ENCODE measurements at places on chromosomes 1 and 21.
A peak's percentile ranks its signal among the peaks of the same experiment; 100 is the strongest.

- no peak for DNase-seq
Measured at GRCh38 chr1:177023726-177024125, 140.8 kb downstream of the ASTN1 start.

DNA sequence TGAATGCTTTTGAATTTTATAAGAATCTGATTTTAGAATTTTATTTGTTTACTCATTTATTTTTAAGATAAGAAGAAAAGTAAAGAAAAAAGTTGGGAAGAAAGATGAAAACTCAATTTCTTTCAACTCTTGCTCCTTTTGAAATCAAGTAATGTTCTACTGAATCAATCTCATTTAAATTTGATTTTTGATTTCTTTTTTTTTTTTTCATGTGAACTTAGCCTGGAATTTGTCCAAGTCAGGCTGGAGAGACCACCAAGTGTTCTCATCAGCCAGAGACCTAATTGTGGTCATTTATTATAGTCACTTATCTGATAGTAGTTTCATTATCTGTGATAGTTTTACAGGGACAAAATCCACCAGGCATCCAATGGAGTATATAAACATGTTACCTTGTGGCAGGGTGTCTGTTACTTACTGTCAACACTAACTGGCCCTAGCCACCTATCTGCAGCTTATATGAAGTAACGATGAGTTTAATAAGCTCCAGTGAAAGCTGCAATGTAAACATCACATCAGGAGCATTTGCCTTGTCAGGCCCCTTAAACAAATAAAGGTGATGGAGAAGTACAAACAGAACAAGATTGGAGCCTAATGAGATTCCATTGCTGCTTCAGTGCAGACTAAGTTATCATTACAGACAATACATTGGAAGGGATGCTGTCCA lies 39.2 kb downstream of the HLX start:
- no peak for DNase-seq

DNA sequence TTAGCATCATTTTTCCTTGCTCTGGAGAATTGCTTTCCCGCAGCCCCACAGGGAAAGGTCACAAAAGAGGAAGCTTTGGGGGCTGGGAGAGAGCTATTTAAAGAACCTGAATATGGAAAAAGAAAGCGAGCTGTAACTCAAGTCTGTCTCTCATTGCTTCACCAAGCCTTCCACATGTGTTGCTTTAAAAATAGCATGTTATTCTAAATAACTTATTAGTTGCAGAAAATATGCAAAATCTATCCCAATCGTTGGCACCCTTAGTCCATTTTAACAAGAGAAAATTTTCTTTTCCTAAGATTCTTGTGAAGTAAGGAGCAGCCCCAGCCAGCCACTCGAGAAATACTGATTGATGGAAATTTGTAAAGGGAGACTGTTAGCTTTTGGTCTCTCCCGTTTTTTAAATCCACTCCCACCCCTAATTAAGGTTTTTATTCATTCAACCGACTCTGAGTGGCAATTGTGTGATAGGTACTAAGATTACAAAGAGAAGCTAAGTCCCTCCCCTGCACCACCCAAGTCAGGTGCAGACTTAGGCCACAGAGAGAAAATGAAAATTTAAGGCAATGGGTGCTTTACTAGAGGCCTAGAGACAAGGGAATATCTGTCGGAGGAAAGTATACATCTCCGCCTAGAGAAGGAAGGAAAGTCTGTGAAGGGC lies 802 bp downstream of the CYP4X1 start:
- no peak for DNase-seq

DNA sequence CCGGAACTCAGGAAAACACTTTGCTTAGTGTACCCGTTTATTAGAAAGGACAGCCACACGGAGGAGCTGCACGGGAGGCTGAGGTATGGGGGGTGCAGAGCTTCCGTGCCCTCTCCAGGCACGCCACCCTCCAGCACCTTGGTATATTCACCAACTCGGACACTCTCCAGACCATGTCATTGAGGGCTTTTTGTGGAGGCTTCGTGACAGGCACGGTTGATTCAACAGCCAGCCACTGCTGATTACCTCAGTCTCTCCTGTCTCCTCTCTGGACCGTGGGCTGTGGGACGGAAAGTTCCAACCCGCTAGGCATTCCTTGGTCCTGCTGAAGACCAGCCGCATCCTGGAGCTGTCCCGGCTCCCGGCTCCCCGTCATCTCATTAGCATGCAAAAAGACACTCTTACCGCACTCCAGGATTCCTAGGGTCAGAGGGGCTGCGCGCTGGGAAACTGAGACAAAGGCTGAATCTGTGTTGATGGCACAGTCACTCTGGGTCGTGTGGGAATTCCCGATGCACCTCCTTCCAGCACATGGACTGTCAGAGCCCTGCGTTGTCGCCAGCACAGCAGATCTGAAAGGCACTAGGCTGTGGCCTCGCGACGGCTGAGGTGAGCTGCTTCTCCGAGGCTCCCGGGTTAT lies 65.6 kb downstream of the PRKCZ start:
- no peak for DNase-seq

- DNase-seq = peak; percentile 13
Measured at GRCh38 chr1:182348961-182349747, 42.4 kb downstream of the GLUL start.

DNA sequence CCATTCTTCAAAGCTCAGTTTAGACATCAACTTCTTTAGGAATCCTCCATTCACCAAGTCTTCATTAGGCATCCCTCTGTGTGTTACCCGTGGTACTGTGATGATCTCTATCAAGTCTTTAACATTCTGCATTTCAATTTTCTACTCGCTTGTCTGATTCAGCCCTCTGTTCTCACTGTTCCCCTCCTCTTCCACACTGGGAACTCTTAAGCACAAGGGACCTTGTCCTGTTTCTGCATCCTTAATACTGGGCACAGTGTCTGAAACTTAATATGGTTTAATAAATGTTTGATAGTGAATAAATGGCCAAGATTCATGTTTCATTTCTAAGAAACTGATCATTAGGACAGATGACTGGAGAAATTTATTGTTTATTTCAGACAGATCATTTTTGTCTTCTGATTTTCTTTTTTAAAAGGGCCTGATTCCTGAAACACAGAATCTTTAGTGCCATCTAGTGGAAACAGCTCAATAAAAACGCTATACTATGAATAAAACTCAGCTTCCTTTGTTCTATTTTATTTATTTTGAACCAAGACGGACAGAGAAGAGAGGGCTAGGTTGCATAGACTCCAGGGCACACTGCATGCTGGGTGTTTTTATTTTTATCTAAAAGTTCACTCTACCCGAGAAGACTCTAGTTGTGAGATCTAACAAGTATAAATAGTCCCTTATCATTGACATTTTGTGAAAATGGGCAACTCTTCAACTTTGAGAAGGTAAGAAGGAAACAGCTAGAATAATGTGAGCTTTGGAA lies 7.0 kb upstream of the TRIM45 start:
- no peak for DNase-seq

GRCh38 chr1:119603695-119604094 lies 44.4 kb downstream of the ZNF697 start:
- no peak for DNase-seq

- DNase-seq = peak; percentile 55
Measured at GRCh38 chr1:45246760-45247159, 40.4 kb upstream of the ZSWIM5 start.

GRCh38 chr1:107949467-107950253 lies 15.3 kb downstream of the VAV3 start:
- no peak for DNase-seq

DNA sequence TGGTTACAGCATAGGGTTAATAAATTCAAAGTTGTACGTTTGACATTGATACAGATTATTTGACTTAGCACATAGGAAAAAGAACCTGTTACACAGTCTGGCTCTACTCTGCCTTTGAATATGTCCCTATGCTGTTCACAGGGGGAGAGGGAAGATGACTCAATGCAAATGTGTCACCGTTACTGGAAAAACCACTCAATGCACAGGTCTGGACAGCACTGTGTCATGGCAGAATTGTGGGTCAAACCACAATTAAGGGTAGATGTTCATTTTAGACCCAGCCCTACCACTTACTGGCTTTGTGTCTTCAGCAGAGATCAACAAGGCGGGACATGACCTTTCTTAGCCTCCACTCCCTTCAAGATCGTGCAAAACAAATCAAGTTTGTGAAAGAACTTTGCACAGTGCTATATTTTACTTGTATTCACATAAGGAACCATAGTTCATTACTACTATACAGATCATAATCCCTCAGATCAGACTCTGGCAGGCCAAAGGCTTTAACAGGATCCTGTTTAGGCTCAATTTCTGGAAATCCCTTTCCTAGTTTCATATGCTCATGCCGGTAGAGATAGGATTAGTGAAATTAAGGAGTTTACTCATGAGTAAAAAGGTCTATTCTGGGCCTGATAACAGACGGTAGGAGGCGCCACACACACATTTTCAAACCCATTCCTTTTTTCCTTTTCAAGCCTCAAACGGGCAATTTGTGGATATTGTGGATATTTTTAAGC lies 22.1 kb downstream of the EIF2D start:
- no peak for DNase-seq

DNA sequence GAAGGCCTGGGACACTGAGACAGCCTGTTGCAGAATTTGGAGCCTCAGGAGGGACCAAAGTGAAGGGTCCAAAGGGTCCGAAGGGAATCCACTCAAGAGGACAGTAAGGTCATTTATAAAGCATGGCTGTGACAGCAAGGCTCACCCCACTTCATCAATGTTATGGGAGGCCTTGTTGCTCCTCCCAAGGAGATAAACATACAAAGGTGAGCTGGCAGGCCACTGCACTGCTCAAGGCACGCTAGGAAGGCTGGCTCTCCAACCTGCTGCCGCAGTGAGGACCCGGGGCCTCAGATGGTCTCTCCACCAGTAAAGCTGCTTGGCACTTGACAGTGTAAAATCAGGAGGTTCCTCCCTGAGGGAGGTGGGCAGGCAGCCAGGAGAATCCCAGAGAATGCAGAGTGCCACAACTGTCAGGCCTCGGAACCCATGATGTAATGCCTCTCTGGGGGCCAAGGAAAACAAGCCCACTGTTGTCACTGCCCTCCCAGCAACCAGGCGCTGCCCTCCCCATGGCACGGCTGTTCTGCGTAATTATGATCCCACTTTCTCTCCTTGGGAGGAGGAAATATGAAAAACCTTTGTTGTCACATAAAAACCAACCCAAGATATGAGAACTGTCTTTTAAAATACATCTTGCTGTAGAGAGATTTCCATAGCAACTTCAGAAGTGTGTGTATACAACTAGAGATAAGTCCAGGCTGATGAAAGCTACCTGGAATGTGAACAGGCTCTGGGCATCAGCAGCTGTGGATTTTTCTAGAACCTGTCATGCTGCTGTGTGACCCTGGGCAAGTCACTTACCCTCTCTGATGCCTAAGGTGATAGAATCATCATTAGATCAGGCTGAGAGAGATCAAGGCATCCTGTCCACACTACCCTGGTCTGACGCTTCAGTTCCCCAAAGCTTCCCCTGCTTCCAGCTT lies 102.5 kb downstream of the KCNN3 start:
- no peak for DNase-seq

DNA sequence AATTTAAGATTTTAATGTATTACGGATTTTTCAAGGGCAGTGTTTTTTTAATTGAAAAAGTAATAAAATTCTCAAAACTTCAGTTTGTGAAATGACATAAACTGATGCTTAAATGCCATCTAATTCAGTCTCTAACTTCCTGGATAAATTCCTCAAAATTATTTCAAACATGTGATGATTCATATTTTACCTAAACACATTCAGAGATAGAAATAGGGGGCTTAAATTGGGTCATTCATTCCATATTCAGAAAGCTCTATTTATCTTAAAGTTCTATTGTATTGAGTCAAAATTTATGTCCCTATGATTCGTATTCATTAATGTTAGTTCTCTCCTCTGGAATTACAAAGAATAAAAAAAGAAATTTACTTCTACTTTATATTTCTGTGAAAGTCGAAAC lies 713.6 kb upstream of the CHRM3 start:
- no peak for DNase-seq

GRCh38 chr1:116940814-116941599 lies 31.3 kb downstream of the PTGFRN start:
- no peak for DNase-seq

GRCh38 chr1:244865028-244865371 lies 657 bp upstream of the HNRNPU start:
- DNase-seq = no peak

DNA sequence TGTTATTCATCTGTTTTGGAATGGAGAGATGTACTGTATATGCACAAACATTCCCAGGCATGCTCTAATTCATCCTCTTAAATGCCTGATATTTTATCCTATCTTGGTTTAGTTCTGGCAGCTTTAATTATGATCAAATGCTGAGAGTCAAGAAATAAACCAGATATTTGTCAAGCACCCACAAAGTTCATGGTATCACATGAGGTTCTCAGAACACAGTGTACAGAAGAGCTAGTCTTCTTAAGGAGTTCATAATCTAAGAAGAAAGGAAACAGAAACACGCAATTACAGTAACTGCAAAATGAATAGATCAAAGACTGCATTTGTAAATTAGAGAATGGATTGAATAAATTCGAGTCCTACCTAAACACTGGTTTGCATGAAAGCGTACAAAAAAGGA lies 58.3 kb upstream of the KCNH1 start:
- DNase-seq = no peak

DNA sequence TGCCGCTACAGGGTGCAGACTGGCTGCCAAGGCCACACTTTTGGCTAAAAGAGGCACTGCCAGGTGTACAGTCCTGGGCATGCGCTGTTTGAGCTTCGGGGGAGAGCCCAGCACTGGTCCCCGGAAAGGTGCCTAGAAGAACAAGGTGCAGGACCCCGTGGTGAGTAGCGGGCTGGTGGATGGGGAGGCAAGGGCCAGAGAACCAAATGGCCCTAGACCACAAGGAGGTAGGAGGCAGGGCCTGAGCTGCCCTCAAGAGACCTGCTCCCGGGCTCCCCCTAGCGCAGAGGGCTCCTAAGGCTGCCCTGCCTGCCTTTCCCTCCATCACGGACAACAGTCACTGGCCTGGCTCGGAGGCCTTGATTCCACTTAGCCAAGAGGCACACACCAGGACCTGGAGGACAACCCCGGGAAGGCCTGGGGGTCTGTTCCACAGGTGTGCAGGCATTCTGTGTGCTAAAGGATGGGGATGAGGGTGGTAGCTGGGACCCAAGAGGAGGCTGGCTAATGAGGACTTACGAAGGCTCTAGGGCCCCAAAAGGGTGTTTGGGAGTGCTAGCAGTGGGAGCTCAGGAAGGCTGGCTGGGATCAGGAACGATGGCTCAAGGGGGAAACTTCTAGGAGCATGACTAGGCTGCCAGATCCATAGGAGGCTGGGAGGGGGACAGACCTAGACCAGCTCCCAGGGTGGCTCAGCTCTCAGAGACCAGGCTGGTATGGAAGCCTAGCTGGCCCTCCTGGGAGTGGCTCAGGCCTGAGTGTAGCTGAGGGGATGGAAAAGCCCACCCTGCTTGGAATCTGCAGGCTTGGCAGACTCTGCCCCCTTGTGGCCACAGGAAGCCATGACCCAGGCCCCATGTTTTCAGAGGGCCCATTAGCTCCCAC lies 742 bp downstream of the ARTN start:
- no peak for DNase-seq
